Naive thymus-derived CD8-positive, alpha-beta T cell (primary cell): ENCODE measurements at places on chromosomes 11 and 22.

DNA sequence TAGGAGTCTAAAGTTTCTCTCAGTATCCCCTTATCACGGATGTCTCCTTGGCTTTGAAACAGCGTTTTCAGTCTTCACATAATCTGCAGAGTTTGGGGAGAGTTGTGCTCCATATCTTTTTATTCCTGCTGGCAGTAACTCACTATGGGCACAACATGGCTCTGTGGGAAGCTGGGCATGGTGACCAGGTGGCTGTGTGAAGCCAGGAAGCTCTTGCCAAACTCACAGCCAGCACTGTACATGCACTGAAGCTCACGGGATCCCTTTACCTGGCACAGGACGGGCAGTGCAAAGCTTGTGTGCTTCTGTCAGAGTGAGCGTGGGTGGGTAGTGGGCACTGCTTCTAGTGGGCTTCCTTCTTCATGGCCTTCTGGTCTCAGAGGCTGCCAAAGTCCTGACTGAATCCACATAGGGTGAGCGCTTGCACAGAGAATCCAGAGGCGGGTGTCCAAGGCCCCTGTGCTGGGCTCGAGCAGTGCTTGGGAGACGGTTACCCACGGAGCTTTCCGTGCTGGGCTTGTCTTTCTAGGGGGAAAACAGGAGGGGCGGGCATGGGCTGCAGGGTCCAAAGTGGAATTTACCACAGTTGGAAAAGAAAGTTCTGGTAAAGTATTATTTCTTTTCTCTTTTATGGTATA, 10.8 kb upstream of the KDM4E start:
- DNase-seq = no peak

- DNase-seq = no peak
Measured at GRCh38 chr11:15818132-15818842, 538.1 kb downstream of the SOX6 start.

DNA sequence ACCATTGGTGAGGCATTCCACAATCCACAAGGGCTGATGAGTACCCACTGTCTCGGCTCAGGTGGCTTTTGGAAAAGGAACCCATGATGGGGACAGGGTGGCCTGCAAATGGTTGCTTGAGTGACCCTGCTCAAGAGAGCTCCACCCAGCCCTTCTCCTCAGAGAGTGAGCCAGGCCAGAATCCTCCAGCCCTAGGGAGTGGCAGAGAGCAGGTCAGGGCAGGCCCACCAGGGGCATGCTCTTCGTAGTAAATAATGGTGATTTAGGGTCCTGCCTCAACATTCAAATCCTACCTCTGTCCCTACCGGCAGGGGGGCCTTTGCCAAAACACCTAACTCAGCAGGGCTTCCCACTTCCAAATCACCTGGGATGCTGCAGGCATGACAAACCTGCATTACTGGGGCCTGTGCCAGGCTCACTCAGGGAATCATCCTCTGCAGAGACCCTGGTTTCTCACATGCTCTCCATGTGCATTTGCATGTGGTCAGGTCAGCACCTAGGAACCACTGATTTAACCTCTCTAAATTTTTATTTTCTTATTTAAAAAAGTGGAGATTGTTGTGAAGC, 17.3 kb upstream of the TP53I11 start:
- no peak for DNase-seq

GRCh38 chr11:36009473-36009872, 65.6 kb downstream of the LDLRAD3 start:
- no peak for DNase-seq

GRCh38 chr22:47793304-47794101, 1031.1 kb downstream of the TBC1D22A start:
- no peak for DNase-seq
